ENCODE measurements at places on chromosomes 1 and 21. TPM values are rescaled to one million over a fixed set of nuclear protein-coding genes. Genes with fewer than 3 reads are reported as not detected.

DMAP1 gene
- 15.3 TPM for total RNA-seq

NID1 gene
- total RNA-seq, result 303 TPM

SPATA21 gene
- not detected for total RNA-seq

VHLL gene
- total RNA-seq, result 0.11 TPM

RPE65 gene
- total RNA-seq, result not detected

TAS1R3 gene
- total RNA-seq, result 0.11 TPM

CAMK1G gene
- not detected for total RNA-seq

PIGR gene
- not detected for total RNA-seq

FAM163A gene
- 0.09 TPM for total RNA-seq
